ENCODE measurements at places on chromosomes 7 and 10.

DNA sequence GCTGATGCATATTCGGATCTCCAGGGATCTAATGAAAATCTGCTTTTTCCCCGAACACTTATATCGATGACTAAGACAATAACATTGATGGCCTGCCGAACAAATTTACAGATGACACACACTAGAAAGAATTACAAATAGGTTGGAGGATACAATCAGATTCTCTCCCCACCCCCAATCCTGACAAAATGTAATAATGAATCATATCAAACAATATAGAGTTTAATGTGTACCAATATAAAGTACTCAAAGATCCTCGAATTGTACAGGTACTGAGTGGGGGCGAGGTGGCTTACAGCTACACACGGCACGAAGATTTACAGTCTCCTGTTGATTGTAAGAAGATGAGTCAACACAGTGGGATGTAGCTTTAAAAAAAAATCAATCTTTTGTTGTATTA, 182.7 kb upstream of the MKLN1 start:
- DNase-seq = no peak

GRCh38 chr7:36668080-36668479, 56.2 kb downstream of the AOAH start:
- no peak for DNase-seq

DNA sequence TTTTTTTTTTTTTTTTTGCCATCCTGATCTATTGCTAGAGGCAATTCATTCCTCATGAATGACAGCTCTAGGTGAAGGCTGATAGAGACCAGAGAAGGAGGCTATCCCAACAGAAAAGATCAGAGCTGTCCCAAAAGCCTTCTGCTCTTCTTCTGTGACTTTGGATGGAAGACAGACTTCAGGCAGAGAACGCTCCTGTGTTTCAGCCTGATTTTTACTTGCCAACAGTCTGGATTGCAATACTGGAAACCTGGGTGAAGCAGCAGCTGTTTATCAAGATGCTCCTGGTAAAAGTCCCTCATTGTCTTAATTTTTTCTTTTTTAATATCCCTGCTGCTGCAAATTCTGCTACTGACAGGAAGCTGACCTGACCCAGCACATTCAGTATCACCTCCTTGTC, 219.5 kb downstream of the CCDC3 start:
- no peak for DNase-seq

- no peak for DNase-seq
Observed at GRCh38 chr10:128884496-128885072, 582.5 kb upstream of the MGMT start.

DNA sequence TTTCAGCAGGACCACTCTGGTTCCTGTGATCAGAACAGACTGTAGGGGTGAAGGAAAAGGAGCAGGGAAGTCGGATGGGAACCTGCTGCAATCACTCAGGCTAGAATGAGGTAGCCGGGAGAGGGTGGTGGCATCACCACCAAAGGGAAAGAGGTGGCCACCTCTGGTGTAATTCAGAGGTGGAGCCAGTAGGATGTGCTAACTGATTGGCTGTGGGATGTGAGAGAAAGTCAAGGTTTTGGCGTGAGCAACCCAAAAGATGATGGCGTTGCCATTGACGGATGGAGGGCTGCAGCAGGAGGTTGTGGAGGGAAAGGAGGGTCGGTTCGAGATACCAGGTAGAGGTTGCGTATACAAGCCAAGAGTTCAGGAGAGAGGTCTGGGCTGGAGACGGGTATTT, 7.4 kb upstream of the VSIR start:
- DNase-seq = no peak

Data from NCI-H1436 treated with DMSO at 0.1 percent for 48 hours (cell line).